ENCODE measurements at places on chromosomes 1 and 21.
A peak's percentile ranks its signal among the peaks of the same experiment; 100 is the strongest.

- DNase-seq = no peak
These were observed 240.3 kb downstream of the AKT3 start for GRCh38 chr1:243609698-243610097.

GRCh38 chr1:204408074-204408507 lies 3.5 kb downstream of the PPP1R15B start:
- DNase-seq = peak; percentile 77

DNA sequence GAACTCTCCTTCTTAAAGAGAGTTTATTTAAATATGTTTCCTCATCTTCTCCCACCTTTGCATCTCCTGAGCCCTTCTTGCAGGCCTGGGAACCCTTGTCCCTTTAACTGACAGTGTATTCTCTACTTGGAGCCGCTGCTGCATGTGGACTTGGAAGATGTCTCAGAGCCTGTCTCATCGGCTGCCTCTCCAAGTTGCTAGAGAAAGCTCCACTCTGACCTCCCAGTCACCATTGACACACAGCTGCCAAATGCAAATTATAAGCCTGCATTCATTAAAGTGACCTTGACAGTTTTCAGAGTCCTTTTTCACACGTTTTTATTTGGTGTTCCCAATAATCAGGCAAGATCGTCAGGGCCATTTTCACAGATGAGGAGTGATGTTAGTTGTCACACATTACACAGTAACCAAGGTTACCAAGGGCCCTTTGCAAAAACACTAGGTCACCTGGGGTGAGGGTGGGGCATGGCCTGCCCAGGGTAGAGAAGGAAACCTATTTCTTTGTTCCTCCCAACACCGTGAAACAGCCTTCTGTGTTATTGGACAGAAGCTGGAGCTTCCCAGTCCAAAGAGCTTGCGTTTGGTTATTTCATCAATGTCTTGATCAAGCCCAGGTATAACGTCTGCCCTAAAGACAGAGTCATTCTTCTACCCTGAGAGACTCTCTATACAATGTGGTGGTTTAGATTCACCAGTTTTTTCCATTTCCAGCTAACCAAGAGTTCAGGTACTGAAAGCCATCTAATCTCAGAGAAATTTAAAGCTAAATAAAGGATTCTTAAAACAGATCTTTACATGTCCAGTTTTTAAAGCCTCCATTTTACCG lies 164.1 kb downstream of the GALNT2 start:
- DNase-seq = no peak

- no peak for DNase-seq
These were observed 712.3 kb downstream of the PTPRU start for GRCh38 chr1:29948581-29948980.

DNA sequence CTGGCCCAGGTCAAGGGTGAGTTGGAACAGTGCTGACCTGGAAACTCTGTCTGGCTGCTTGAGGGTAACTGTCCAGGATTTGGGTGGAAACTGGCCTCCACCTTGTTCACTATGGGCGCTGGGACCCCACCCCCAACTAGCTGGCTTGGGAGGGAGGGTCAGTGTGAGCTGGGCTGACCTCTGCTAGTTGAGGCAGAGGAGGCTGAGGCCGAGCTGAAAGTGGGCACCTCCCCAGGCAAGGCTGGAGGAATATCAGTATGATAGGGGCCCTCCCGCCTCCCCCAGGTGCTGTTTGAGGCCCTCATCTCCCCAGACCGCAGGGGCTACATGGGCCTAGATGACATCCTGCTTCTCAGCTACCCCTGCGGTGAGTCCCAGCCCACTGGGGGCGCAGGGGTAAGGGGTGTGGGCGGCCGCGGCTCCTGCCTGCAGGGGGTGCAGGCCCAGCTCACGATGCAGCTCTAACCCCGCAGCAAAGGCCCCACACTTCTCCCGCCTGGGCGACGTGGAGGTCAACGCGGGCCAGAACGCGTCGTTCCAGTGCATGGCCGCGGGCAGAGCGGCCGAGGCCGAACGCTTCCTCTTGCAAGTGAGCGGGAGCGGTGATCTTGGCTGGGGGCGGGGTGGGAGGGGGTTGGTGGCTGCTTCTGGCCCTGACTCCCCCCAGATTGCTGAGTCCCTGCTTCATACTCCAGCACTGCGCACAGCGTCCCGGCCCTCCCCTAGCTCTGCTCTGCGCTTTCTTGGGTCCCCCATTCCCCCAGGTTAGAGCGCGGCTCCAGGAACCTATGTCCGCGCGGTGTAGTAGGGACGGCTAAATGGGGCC lies 22.9 kb downstream of the PTPRU start:
- DNase-seq = no peak

GRCh38 chr1:41547336-41547735 lies 62.9 kb upstream of the EDN2 start:
- DNase-seq = no peak
